GM20000 (cell line): ENCODE measurements at places on chromosomes 5 and 9.

DNA sequence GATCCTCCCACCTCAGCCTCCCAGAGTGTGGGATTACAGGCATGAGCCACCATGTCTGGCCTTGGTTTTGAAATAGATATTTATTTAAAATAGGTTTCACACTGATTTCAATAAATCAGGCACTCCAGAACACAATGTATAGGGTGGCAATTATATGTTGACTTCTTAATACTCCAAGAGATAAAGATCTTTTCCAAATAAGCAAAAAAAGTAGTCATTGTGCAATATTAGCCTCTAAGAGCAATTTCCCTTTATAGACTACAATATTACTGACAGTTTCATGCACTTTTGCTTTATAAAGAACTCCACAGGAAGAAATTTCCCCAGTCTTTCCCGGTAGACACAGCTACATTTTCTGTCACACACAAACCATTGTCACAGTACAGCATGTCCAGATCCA, 23.4 kb upstream of the RUFY1 start:
- DNase-seq = no peak

DNA sequence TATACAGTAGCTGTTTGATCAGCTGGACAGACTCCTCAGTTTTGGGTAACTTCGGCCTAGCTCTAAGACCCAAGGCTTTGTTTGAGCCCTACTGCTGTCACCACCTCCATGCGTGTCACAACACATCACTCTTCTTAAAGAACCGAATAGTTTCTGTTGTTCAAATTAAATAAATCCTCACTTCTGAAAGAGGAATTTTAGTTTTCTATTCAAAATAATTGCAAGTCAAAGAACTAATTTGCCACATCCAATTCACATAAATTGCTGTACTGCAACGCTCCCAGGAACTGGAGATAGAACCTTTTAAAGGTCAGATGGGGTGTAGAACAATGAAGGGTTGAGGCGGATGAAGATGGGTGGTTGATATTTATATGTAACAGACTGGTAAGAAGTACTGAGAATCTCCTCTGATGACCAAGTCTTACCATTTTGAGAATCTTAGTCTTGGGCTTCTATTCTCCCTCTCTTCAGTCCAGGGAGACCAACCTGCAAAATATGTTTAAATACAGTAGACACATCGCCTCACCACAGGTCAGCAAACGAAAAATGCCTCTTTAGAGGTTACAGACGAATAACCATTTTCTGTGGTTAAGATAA, 1.6 kb downstream of the NREP start:
- no peak for DNase-seq

DNA sequence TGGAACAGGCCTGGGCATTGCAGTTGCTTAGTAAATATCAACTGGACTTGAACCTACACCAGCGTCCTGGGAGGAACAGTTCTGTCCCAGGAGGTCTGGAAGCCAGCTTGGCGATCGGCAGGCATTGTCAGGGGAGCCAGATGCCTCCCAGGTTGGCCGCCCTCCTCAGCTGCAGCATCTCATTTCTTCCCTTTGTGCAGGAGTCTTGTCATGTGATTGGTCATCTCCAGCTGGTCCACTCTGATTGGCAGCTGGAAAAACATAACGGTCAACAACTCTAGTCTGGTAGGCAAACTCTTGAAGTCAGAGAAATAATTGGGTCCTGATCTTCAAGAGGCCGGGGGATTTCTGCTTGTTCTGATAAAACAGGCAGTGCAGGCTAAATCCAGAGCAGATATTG, 29.6 kb upstream of the NCS1 start:
- DNase-seq = no peak

GRCh38 chr5:6496207-6496584, 47.5 kb downstream of the UBE2QL1 start:
- DNase-seq = peak; percentile 61

DNA sequence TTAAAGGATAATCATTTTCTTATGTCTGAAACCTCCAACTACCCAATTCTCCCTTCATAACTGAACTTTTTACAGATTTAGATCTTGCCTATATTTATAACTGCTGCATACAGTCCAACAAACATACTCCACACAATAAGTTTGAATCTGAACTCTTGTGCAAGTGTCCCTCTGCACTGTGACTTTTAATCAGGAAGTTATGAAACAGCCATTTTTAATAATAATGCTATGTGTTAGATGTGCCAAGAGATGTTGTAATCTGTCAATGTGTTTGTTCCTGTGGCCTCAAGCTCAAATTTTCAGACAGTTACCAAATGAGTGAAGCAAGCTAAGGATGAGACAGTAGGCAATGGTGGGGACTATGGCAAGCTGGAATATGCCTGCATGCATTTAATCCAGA, 57.6 kb upstream of the MTAP start:
- no peak for DNase-seq

- DNase-seq = no peak
Measured at GRCh38 chr5:147339313-147339712, 104.5 kb downstream of the STK32A start.

DNA sequence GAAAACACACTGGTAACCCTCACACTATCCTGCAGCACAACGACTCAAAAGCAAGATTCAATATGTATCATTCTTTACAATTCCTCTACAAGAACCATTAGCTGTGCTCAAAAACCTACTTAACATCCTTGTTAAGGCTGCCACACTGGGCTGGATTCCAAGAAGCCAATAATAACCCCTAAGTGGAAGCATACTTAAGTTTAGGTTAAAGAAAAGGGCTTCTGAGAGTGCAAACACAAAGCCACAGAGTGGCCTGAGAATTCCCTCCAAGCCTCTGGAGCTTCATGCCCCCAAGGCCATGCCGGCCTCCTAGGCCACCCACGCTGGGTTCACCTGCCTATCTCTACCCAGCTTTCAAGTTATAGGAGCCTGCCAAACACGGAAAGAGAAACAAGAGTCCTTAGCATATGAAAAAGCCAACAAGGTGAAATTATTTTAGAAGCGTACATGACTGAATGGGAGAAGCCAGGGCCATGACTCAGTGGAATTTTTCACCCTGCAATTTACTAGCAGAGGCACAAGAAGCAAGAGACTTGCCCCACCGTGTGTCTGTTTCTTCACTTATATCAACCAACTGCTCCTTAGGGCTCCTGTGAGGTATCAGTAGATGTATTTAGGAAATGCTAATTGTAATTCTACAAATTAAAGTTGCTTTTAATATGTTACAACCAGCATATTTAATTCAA, 293.0 kb downstream of the SPOCK1 start:
- DNase-seq = no peak

DNA sequence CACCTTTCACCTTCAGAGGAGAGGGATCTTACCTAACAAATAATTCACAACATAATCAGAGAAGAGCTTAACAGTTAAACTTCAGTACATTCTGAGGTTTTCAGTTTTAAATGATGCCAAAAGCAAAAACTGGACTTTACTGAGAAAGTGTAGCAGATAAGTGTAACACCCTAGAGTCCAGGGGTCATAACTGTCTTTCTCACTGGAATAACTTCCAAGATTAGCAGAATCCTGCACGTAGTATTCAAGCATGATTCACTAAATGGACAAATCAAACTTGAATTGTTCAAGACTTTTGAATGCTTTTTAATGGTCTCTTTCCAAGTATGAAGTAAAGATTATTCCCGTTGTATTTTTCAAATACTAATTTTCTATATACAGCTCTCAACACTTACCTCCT, 180.1 kb upstream of the NREP start:
- no peak for DNase-seq

DNA sequence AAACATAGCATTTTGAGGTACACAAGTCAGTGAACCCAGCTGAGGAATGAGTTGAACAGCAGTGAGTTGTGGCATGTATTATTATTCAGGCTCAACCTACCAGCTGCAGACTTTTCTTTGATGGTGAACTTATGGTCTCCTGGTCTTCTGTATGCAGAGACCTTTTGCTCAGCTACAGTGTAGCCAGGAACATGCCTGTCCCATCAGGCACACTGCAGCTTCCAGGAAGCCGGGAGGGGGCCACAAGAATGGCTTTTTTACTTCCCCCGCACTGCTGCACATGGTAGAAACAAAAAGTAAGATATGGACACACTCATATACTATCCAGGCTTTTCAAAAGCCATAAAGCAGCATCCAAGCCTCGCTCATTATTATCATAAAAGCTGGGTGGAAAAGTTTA, 65.3 kb upstream of the PLPP1 start:
- DNase-seq = no peak

DNA sequence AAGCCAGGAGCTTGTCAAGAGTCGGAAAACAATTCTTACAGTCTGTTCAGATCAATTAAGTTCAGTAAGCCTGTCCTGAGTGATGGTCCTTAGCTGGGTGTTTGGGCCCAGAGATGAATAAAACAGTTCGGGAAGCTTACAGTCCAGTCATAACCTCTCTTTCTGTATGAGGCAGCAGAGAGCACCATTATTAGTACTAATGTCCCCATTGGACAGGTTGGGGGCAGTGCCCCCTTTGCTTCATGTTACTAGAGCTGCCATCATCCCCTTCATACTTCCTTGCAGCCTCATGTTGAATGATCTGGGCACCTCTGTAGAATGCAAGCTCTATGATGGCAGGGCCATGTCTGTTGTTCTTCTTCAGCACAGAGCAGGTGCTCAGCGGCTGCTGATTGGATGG, 9.8 kb downstream of the DOCK2 start:
- no peak for DNase-seq

- DNase-seq = no peak
Measured at GRCh38 chr9:75683591-75683990, 206.9 kb upstream of the PCSK5 start.

DNA sequence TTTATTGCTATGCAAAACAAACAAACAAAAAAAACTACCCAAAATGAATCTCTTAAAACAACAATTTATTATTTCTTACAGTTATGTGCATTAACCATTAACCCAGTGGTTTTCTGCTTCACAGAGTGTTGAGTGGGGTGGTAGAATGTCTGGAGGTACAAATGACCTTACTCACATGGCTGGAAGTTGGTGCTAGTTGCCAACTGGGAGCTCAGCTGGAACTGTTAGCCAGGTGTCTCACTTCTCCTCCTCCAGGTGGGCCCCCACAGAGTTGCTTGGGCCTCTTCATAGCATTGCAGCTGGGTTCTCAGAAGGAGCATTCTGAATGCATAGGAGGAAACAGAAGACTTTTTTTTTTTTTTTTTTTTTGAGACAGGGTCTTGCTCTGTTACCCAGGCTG, 10.5 kb upstream of the B4GALT1 start:
- DNase-seq = no peak

DNA sequence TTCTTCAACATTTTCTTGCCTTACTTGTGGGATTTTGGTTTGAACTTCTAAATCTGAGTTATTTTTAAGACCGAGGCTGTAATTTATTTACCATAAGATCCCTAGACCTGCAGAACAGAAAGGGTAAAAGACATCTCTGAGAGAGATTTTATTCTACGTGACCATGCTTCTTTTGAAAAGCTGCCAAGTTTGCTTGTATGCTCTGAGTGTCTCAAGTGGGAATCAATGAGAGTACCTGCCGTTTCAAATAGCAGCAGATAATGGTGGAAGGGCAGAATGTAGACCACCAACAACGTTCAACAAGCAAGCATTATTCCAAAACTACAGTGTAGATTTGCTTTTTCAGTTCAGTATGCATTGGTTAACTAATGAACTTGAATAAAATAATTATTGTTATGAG, 108.6 kb upstream of the MINAR2 start:
- no peak for DNase-seq

- no peak for DNase-seq
Measured at GRCh38 chr5:103474677-103475076, 87.9 kb downstream of the NUDT12 start.

GRCh38 chr5:141094481-141095262, at the start of gene PCDHB2:
Gene PCDHB2 (plus strand): TSS chr5:141094615. CDS start chr5:141094791, 176 bp downstream.
- DNase-seq = no peak

DNA sequence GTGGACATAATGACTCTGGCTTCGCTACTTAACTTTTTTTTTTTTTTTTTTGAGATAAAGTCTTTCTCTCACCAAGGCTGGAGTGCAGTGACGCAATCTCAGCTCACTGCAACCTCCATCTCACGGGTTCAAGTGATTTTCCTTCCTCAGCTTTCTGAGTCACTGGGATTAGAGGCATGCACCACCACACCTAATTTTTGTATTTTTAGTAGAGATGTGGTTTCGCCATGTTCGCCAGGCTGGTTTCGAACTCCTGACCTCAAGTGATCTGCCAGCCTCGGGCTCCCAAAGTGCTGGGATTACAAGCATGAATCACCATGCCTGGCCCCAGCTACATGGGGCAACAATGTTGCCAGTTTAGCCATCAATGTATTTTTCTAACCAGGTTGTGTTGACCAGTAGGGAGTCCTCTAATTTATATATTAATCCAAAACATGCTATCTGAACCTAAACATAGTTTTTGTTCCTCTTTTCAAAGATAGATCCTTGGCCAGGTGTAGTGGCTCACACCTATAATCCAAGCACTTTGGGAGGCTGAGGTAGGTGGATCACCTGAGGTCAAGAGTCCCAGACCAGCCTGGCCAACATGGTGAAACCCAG, 120.3 kb upstream of the LHFPL2 start:
- no peak for DNase-seq

DNA sequence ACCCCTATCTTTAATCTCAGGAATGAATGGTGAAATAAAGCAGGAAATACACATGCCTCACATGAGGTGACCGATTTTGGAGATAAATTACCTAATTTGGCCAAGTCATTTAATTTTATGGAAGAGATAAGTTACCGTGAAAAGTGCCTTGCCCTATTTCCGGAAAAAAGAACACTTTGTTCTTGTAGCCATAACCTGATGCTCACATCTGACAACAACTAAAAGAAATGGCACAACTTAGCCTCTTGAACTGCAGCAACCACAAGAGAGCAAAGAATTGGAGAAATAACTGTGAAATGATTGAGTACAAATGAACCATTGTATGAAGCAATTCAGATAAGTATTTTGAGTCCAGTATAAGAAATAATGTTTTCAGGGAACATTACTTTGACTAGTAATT, 628.1 kb upstream of the TYRP1 start:
- DNase-seq = no peak

DNA sequence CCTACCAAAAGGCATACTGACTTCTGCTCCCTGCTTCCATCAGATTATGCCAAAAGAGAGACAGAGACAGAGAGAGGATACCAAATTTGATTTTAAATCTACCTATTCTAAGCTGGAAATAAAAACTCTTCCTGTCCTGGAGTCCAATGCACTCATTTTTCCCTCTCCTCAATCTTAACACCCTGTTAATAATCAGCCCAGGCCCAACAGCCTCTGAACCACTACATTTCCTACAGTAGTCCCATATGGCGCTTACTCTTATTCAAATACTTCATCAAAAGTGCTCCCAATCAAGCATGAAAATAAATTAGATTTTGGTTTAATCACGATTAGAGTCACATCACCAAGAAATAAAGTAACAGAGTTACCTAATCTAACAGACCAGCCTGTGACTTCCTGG, 152.3 kb downstream of the TSSK1B start:
- DNase-seq = no peak

DNA sequence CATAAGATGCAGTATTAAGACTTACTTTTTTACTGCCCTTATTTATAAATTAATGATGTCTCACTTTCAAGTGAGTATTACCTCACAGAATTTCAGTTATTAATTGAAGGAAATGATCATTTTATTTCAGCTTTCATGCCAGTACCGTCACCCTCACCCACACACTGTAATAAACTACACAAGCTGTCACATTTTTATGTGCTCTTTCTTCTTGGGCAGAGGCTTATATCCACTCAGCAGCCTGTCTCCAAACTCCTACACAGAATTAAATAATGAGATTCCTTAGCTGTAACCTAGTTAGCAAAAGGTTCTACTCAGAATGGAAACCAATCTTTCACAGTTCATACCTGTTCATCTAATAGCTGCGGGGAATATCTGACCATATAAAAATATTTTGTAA, 1915.8 kb upstream of the CDH6 start:
- no peak for DNase-seq

- DNase-seq = no peak
Measured at GRCh38 chr9:72858089-72858912, 94.6 kb downstream of the ALDH1A1 start.
